Amniotic epithelial cell (primary cell): ENCODE measurements at places on chromosomes 7 and 10.

- no peak for DNase-seq
Observed at GRCh38 chr7:91778416-91778815, 102.1 kb downstream of the MTERF1 start.

DNA sequence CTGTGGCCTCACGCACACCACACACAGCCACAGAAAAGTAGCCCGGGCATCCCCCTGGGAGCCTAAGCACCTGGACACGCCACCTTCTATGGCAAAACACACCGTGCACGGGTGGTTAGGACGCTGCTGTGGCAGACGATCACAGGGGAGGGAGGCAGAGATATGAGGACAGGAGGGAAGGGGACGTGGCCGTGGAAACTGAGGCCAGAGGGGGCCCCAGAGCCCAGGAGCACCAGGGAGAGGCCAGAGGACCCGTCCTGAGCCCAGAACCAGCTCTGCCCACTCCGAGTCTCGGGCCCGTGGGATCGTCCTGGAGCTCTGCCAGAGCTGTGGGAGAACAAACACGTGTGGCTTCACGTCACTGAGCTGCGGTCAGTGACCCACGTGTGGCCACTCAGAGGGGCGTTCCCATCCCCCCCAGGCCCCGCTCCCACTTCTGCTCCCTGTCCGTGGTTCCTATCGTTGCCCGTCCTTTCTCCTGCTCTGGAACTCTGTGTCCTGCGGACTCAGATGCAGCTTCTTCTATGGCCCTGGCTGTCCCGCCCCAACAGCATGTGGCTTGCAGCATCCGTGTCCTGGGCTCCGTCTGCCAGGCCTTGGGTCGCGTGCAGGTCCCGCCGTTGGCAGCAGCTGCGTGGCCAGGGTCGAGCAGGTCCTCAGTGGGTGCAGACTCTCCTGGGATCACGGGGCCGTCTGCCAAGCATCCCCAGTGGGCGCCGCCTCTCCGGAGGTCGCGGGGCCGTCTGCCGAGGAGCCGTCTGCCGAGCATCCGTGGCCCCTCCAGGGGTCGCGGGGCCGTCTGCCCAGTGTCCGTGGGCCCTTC is 31.0 kb downstream of the GET4 start:
- no peak for DNase-seq

DNA sequence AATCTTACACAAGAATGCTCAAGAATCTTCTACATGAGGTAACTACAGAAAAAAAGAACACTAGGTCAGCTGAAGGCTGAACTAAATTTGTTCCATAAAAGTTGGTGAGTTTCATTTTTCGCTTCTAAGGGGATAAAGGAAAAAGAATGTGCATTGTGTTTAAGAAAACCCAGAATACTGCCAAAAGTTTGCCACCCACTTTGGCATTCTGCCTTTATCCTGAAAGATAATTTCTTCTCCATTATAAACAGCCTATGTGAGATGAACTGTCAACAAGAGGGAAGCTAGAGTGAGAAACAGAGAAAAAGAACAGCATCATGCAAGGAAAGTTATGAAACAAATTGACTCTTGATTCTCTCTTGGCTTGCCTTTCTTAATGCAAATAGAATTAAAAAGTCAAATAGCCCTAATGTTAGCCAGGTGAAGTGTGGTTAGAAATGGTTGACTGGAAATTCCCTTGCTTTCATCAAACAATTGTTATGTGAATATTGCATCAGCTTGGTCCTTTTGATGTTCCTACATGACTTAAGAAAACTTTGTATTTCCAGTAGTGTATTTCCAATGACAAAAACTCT is 25.8 kb downstream of the STEAP1 start:
- no peak for DNase-seq

GRCh38 chr10:75613685-75614504 is 182.5 kb downstream of the LRMDA start:
- DNase-seq = no peak

GRCh38 chr7:44061645-44062179 is 3.7 kb downstream of the PGAM2 start:
- no peak for DNase-seq

- DNase-seq = no peak
Observed at GRCh38 chr7:45698303-45699014, 124.3 kb downstream of the ADCY1 start.

GRCh38 chr10:77028042-77028441 is 609.6 kb downstream of the KCNMA1 start:
- no peak for DNase-seq

DNA sequence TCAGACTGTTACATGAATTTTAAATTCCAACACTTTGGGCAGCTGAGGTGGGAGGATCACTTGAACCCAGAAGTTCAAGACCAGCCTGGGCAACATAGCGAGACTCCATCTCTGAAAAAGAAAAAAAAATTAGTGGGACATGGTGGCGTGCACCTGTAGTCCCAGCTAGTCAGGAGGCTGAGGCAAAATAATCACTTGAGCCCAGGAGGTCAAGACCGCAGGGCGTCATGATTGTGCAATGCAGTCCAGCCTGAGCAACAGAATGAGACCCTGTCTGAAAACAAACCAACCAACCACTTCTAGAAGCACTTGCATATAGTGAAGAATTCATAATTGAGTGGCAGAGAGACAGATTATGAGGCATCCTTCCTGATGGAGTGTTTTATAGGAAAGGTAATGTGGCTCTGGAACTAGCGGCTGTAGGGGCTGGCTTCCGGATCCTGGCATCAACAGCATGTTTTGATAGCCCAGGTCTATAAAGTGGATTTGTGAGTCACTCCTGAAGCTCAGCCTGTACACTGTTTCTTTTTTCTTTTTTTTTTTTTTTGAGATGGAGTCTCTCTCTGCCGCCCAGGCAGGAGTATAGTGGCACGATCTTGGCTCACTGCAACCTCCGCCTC is 40.3 kb upstream of the RSBN1L start:
- DNase-seq = peak; percentile 45

- no peak for DNase-seq
Observed at GRCh38 chr7:31729195-31729804, 42.3 kb downstream of the PPP1R17 start.

DNA sequence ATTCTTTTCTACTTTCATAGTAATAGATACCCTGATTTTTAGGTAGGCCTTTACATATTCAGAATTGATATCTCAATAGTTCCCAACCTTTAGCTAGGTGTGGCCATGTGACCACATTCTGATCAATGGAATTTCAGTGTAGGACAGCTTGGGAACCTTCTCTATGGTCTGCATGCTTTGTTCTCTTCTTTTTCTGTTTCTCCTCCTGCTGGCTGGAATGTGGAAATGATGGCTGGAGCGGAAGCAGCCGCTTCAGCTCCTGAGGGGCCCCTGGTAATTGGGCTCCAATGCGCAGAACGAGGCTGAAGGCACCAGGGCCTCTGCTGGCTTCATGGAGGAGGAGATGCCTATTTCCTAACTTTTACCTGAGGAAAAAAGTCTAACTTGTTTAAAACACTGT is 152.6 kb downstream of the ZMYND11 start:
- no peak for DNase-seq

DNA sequence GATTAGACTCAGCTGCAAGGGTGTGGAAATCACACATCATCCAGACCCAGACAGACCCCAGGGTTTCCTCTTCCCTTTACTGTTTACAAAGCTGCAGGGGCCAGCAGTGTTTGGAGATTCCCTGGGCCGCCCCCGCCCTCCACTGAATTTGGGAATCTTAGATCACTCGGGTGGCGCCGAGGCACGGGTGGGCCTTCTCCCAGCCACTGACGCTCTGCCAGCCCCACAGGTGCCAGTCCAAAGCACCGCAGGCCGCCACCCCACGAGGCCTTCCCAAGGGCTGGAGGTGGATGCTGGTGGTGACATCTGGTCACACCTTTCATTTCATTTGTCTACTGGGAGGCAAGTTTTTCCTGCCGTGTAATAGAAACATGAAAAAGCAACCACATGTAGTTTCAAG is 439.4 kb upstream of the FOXK1 start:
- DNase-seq = no peak

DNA sequence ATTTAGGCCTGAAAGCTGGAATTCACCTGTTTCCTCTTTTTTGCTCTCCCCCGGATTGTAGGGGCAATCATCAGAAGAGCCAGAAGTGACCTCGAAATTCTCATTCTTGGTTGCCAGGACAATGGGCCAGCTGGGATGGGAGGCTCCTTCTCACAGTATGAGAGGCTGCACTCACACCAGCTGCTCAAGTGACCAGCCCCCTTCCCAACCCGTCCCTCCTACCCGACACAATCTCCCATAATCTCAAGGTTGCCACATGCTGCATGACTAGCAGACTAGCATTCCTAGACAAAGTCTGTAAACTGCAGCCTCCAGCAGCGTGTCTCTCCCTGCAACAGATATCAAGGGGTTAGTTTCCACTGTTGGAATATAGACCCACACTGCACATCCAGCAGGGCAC is 110.3 kb downstream of the C1GALT1 start:
- DNase-seq = no peak

DNA sequence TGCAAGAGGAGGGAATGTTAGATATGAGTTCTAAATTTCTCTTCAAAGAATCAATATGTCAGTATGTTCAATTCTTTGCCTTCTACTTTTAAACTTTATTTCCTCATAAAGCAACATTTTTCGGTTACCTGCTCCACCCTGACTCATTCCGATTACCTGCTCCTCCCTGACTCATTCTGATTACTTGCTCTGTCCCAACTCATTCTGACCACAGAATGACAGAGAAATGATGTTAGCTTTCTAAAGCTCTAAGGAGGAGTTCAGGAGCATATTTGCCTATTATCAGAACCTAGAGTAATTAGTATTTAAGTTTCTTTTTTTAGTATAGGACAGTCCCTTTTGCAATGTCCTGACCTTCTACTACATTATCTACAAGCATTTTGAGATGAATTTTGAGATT is 24.5 kb upstream of the PPP1R9A start:
- no peak for DNase-seq

- DNase-seq = no peak
Observed at GRCh38 chr7:113504142-113504541, 385.8 kb upstream of the SMIM30 start.

GRCh38 chr10:6053816-6054631 is 8.1 kb downstream of the IL2RA start:
- no peak for DNase-seq

- DNase-seq = no peak
Observed at GRCh38 chr10:27635290-27635689, 110.3 kb downstream of the MKX start.

DNA sequence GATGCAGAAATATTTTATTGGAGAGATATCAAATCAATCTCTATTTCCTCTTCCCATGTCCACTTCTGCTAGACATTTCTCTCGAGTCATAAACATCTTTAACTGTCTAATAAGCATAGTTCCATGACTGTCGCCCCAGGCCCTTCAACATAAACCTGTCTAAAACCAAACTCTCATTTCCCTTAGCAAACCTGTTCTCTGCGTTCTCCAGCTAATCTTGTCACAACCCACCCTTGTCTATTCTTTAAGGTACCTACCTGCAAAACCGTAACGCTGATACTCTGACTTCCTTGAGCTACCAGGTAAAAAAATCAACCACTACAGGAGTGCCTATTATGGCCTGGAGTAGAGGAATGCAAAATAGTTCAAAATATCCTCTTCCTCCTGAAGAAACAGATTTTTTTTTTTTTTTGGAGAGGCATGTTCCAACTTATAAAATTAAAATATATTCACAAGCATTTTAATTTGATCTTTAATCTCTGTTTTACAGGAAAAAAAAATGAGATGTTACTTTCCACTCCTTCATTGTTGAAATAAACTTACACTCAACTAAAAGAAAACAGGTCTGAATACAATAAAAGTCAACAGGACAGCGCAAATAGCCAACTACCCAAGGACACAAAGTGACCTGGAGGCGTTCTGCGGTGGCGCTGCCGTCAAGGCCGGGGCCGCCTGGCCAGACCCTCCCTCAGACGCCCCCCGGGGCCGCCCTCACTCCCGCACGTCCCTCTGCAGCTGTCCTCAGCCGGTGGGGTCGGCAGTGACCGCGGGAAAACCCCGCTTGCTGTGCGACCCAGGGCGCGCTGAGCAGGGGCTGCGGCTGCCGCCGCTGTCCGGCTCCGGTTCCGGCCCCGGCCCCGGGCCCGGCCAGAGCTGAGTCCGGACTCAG is 765 bp downstream of the SLC25A40 start:
- DNase-seq = no peak

DNA sequence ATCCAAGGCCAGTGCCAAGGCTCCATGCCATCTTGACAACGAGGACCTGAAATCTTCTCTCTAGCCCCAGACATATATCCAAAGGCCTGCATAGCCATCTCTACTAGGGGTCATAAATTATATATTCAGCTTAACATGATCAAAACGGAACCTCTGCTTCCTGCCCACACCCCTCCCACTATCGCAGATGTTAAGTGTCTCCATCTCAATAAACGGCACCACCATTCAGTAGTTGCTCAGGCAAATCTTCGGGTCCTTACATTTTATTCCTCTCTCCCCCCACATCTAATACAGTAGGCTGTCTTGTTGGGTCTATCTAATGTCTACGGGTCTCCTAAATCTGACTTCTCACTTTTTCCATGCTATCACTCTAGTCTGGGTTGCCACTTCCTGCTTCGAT is 201.1 kb upstream of the PLXNA4 start:
- no peak for DNase-seq

DNA sequence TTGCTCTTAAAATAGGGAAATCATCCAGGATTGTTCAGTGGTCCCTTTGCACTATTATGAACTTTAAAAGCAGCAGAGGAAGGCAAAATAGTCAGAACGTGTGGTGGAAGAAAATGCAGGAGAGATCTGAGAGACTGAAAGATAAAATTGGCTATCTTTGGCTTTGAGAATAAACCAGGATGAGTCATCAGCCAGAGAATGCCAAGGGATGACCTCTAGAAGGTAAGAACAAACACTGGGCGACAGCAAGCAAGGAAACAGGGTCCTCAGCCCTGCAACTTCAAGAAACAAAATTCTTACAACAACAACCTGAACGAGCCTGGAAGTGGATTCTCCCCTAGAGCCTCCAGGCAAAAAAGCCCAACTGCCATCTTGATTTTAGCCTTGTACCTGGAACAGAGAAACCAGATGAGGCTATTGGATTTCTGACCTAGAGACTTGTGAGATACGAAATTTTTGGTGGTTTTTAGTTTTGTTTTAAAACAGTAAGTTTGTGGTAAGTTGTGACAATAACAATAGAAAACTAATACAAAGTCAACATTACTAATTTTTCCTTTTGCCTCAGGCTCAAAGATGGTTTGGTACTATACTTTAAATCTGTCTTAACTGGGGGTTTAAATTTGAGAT is 130.2 kb upstream of the CNTNAP2 start:
- no peak for DNase-seq

DNA sequence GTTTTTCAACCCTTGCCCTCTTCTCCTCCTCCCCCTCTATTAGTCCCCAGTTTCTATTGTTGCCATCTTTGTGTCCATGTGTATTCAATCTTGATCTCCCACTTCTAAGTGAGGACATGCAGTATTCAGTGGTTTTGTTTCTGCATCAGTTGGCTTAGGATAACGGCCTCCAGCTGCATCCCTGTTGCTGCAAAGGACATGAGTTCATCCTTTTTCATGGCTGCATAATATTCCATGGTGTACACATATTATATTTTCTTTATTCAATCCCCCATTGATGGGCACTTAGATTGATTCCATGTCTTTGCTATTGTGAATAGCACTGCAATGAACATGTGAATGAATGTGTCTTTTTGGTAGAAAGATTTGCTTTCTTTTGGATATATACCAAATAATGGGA is 190.4 kb upstream of the LYZL1 start:
- DNase-seq = no peak

GRCh38 chr7:30553141-30553540 is 41.5 kb upstream of the GARS1 start:
- no peak for DNase-seq
